ENCODE measurements at places on chromosomes 1 and 21. TPM values are rescaled to one million over a fixed set of nuclear protein-coding genes. Genes with fewer than 3 reads are reported as not detected.
A peak's percentile ranks its signal among the peaks of the same experiment; 100 is the strongest.

Gene PLPPR4
- not detected for total RNA-seq

Gene TPRG1L
- 10.0 TPM for total RNA-seq

Gene GPR37L1
- not detected for total RNA-seq

Gene BGLAP
- total RNA-seq, result 1.6 TPM

Gene FAM177B
- not detected for total RNA-seq

DNA sequence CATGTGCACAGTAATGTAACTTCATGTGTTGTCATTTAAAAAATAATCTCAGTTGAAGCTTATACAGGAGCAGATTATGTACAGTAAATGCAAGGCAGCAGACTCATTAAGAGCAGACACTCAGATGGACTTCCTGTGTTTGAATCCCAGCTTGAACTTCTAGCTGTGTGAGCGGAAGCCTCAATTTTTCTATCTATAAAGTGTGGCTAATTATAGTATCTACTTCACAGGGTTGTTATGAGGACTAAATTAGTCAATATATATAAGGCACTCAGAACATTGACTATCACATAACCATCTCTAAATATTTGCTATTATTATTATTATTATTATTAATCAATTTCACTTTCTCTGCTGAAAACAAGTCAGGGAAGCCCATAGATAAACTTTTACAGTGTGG is 141.6 kb downstream of the ZP4 start:
- H3K4me3 ChIP-seq, result no peak overlapping the region
- H3K4me1 ChIP-seq, result no peaks in the 10 kb centered on the region
- H3K36me3 ChIP-seq, result no peaks in the 10 kb centered on the region
- DNase-seq, result no peak
- H3K27me3 ChIP-seq, result no peaks in the 10 kb centered on the region

DNA sequence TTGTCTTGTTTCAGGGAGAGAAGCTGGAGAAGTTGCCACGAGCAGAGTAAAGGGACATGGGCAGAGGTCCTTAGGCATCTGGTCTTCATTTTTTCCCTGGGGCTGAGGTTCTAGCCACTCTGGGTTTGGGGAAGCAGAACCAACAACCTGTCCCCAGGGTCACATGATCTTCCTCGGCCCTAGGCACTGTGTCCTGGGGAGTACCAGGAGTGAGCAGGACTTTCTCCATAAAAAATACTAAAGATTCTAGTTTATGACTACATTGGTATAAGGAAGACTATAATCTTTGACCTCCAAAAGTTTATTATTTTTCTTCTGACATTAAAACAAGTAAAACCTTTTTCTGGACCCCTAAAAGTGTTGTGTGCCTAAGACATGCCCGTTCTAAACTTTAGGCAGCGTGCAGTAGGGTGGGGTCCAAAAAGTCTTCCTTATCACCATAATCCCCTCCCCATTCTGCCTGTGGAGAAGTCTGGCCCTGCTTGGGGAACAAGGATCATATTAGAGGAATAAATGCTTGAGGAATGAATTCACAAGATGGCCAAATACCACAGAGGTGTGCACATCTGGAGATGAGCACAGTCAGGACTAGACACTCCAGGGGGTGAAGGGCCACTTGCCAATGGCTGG is 19.3 kb upstream of the IGSF3 start:
- no peak overlapping the region for H3K4me3 ChIP-seq
- no peak overlapping the region for H3K27ac ChIP-seq
- H3K4me1 ChIP-seq, result no peaks in the 10 kb centered on the region

DNA sequence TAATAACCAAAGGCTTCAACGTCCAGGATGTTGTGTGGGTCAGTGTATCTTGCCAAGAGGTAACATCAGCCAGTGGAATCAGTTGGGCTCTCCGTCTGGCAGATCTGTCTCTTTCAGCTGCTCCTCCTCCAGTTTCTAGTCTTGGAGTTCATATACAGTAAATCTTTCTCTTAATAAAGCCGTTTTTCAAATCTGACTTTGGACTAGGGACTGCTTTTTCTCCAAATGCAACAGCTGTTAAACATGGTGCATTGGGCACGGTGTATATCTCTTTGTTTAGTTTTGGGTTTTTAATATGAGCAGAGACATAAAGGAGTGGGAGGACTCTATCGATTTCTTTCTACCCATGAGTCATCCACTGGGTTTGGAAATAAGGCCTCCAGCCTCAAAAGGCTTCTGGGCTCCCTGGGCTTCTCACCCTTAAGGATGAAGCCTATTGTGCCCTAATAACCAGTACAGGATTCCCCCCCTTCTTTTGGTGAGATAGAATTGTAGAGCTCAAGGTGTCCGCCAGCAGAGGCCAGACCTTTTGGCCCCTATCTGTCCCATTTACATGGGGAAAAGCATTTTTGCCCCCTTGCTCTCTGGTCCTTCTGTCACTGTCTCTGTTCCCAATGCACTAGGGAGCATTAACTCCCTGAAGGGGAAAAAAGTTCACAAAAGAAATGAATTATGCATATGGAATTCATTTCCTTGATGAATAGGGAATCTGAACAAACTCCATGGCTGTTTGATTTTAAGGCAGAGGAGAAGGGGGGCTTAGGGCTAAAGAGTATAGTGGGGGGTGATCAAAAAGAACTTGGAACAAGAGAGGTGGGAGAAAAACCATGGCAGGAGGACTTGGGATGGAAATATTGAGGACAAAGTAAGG is 86.0 kb downstream of the PBX1 start:
- H3K27ac ChIP-seq, result no peak overlapping the region
- DNase-seq, result no peak
- H3K4me1 ChIP-seq, result no peaks in the 10 kb centered on the region

- no peak overlapping the region for H3K27ac ChIP-seq
- H3K4me1 ChIP-seq, result no peaks in the 10 kb centered on the region
- no peaks in the 10 kb centered on the region for H3K36me3 ChIP-seq
These were observed 34.9 kb downstream of the WLS start for GRCh38 chr1:68197461-68197860.

DNA sequence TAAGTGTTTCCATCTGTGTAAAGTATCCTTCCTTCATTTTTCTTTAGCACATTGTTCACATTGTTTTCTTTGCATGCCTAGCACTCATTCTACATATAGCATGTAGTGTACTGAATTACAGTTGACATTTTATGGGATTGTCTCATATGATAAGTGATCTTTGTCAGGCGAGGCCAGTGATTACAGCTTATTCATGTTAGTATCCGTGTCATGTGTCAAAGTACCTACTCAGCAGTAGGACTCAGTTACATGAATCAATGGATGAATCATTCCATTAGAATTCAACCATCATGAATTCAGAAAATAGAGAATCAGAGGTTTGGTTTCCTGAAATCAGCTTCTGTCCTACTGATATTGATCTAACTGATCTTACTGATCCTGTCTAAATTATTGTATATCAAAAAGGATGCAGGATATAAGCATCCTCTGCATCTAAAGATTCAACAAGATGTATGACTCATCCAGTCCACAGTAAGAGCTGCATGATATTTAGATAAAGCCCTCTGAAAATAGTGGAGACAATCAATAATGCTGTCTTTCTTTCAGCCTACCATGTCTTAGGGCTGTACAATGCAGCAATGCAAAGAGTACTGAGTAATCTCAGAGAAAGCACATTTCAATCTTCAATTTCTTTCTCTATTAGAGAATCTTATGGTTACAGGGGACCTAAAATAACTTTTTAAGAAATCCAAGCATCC is 20.7 kb upstream of the HRNR start:
- DNase-seq, result no peak
- no peaks in the 10 kb centered on the region for H3K4me1 ChIP-seq
- no peak overlapping the region for H3K4me3 ChIP-seq
- H3K36me3 ChIP-seq, result no peaks in the 10 kb centered on the region
- H3K27ac ChIP-seq, result no peak overlapping the region
- H3K27me3 ChIP-seq, result no peaks in the 10 kb centered on the region

DNA sequence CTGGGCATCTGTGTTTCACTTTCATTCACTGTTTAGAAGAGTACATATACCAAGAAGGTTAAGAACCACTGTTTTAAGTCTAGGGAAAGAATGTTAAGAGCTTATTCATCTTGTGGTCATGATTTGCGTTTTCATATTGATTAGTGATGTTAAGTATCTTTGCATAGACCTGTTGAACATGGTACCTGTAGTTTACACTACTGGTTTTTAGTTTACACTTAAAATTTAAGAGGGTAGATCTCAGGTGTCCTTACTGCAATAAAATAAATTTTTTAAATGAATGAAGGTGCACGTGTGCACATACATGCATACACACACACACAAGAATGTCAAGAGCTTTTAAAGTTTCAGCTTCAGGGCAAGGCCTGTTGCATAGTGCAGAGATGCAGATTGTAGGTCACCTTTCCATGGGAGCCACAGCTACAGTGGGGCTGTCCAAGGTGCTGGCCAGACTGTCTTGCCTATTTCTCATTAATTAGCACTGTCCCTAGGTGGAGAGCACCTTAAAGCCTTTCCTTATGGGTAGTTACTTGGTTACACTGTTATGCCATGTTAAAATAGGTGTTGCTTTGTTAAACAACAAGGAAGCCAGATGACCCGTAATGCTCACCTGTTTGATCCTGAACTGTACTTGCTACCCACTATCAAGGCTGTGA is 543.0 kb upstream of the DAB1 start:
- H3K36me3 ChIP-seq, result no peaks in the 10 kb centered on the region
- no peaks in the 10 kb centered on the region for H3K27me3 ChIP-seq
- no peak overlapping the region for H3K27ac ChIP-seq
- no peak for DNase-seq
- H3K4me1 ChIP-seq, result no peaks in the 10 kb centered on the region
- H3K4me3 ChIP-seq, result no peak overlapping the region

- H3K36me3 ChIP-seq, result peaks cover 8% of the 10 kb centered on the region
- H3K4me3 ChIP-seq, result no peak overlapping the region
- DNase-seq, result no peak
- no peaks in the 10 kb centered on the region for H3K4me1 ChIP-seq
- no peaks in the 10 kb centered on the region for H3K27me3 ChIP-seq
These were observed 466.7 kb downstream of the SMYD3 start for GRCh38 chr1:246040200-246040890.

- no peak overlapping the region for H3K4me3 ChIP-seq
- no peaks in the 10 kb centered on the region for H3K36me3 ChIP-seq
- no peak for DNase-seq
- H3K27me3 ChIP-seq, result no peaks in the 10 kb centered on the region
- peak overlapping the region; percentile 84 for H3K27ac ChIP-seq
These were observed 75.6 kb upstream of the SLC2A1 start for GRCh38 chr1:43034195-43034658.

DNA sequence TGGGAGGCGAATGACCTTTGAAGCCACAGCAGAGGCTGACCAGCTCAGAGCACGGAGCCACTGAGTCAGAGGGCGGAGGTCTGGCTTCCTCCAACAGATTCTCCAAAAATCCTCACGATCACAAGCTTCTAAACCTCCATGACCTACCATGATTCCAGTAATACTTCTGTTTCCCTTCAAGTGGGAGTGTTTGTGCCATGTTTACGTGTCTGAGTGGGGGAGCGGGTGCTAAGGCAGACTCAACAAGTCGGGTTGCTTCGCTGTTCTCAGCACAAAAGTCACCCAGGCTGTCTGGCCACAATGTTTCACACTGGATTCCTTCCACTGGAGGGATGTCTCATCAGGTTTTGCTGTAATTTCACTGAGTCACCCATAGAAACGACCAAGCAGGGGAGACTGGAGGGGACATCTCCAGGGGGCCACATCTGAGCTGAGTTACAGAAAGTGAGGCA is 86.2 kb downstream of the SLC66A1 start:
- H3K27ac ChIP-seq, result peak overlapping the region; percentile 34
- H3K4me3 ChIP-seq, result no peak overlapping the region
- DNase-seq, result no peak
- H3K27me3 ChIP-seq, result no peaks in the 10 kb centered on the region
- H3K4me1 ChIP-seq, result peaks cover 48% of the 10 kb centered on the region
- peaks cover 22% of the 10 kb centered on the region for H3K36me3 ChIP-seq

GRCh38 chr1:154845879-154846278 is 24.2 kb downstream of the KCNN3 start:
- H3K27ac ChIP-seq, result no peak overlapping the region
- no peaks in the 10 kb centered on the region for H3K36me3 ChIP-seq
- H3K4me3 ChIP-seq, result no peak overlapping the region
- H3K27me3 ChIP-seq, result no peaks in the 10 kb centered on the region
- no peak for DNase-seq

- H3K27me3 ChIP-seq, result no peaks in the 10 kb centered on the region
- peaks cover 2% of the 10 kb centered on the region for H3K36me3 ChIP-seq
- peaks cover 66% of the 10 kb centered on the region for H3K4me1 ChIP-seq
- DNase-seq, result no peak
- H3K27ac ChIP-seq, result peak overlapping the region; percentile 0
These were observed 11.1 kb downstream of the IFFO2 start for GRCh38 chr1:18945401-18945849.

GRCh38 chr1:219092206-219092605 is 81.5 kb upstream of the LYPLAL1 start:
- H3K27me3 ChIP-seq, result peaks cover 3% of the 10 kb centered on the region
- no peak overlapping the region for H3K27ac ChIP-seq
- no peak for DNase-seq

All from activated naive CD8-positive, alpha-beta T cell treated with anti-CD3 and anti-CD28 coated beads for 36 hours (primary cell).